Endodermal cell (in vitro differentiated cells): ENCODE measurements at places on chromosomes 4 and X. TPM values are rescaled to one million over a fixed set of nuclear protein-coding genes. Genes with fewer than 3 reads are reported as not detected.

Gene SLC10A4
- total RNA-seq: 1.8 and 2.0 TPM in 2 replicates

Gene MAGEA10
- not detected in 3 replicates for total RNA-seq

Gene RNF128
- 0.43 and 0.48 TPM in 2 replicates for total RNA-seq

Gene GRPEL1
- total RNA-seq: 18.5 to 53.9 TPM (median 19.0 TPM) in 3 replicates

Gene PPARGC1A
- 10.2 to 13.9 TPM (median 13.4 TPM) in 3 replicates for total RNA-seq

Gene ADH6
- not detected in 2 replicates for total RNA-seq

DNA sequence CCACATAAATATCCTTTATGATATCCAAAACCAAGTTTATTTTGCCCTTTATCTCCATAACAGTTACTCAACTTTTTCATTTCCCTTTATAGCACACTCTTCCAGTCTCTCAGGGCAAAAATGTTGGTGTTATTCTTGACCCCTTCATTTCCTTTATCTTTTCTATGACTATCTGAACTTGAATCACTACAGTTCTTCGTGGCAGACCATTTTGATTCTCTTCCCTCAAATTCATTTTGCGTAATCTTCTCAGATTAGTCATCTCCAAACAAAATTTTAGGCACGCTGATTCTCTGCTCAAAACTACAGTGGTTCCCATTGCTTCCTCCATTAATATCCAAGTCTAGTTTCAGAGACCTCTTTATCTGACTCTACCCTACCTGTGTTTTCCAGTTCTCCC, 26.1 kb downstream of the RUFY3 start:
- no peak for DNase-seq

DNA sequence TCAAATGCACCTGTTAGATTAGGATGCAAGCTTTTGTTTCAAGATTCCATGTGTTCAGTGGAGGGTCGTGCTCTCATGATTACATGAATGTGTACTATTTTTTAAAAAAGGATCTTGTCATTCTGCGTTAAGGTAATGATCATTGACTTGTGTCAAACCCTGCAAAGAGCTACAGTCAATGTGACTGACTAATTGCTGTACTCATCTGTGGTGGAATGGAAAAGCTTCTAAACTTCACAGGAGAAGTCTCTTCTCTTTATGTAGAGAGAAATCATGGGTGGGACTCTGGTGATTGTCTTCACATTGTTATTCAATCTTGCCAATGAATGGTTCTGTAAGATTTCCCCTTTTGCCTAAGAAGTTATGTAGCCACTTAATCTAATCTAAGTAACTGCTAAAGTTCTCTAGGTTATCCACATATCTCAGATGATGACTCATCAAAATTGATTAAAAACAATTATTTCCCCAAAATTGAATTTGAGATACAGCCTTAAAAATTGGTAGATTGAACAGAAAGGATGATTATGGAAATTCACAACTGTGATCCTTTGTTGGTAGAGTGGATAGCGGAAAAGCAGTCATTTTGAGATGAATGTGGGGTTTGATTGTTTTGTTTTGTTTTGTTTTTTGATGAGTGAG, 6.7 kb downstream of the MAGEE1 start:
- DNase-seq: no peak

- no peak for DNase-seq
Measured at GRCh38 chr4:82851885-82852750, 38.8 kb downstream of the SEC31A start.

DNA sequence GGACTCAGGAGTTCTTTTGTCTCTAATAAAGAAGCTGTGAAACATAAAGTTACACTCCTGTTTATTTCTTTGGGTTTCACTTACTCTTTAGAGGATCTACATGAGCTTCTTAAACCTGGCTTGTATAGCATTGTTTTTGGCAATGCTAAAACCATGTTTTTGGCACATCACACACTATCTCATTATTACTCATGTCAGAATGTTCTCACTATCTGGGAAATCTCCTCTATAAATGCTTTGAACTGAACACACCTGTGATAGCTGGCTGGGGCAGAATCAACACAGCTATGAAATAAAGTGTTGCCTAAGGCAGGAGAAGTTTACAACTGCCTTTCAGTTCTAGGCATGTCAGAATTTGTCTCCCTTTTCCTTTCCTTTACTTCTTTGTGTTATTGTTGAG, 52.6 kb downstream of the SULT1B1 start:
- DNase-seq: no peak

DNA sequence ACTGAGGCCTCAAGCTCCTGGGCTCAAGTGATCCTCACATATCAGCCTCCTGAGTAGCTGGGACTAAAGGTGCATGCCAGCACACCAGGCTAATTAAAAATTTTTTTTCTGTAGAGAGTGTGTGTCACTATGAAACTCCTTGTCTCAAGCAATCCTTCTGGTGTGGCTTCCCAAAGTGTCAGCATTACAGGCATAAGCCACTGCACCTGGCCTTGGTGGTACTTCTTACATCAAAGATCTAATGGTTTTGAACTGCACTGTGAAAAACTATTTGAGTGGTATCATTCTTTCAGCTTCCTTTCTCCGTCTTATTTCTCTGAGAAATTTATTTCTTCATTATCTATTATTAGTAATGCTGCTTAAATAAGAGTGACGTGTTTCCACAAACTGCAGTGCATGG, 98.5 kb downstream of the UNC5C start:
- DNase-seq: no peak

GRCh38 chr4:111174331-111174730, 551.5 kb upstream of the PITX2 start:
- no peak for DNase-seq

DNA sequence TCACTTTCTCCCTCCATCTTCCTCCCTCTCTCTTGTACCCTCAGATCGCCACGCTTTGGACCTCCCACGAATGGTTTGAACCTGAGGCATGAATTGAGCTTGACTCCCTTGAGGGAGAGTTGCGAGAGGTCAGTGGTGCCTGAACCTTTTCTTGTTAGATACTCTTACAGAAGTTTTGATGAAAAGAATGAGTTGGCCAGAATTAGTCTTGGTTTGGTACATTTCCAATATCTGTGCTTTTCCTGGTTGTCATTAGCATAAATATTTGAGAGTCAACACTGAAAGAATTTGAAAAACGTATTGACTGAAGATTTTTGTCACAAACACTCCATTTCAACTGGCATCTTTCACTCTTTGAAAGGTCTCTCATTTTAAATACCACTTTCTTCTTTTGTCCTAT, 510.6 kb upstream of the DIPK2B start:
- no peak for DNase-seq

DNA sequence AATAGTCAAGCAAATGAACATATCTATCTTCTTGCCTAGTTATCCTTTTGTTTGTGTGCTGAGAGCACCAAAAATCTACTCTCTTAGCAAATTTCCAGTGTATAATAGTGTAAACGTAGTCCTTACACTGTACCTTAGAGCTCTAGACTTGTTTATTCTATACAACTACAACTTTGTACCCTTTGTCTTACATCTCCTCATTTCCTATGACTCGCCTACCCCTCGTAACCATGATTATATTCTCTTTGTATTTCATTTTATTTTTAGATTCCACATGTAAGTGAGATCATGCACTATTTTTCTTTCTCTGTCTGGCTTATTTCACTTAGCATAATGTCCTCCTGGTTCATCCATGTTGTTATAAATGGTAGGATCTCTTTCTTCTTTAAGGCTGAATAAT, 37.6 kb downstream of the MAGEB5 start:
- DNase-seq: no peak

DNA sequence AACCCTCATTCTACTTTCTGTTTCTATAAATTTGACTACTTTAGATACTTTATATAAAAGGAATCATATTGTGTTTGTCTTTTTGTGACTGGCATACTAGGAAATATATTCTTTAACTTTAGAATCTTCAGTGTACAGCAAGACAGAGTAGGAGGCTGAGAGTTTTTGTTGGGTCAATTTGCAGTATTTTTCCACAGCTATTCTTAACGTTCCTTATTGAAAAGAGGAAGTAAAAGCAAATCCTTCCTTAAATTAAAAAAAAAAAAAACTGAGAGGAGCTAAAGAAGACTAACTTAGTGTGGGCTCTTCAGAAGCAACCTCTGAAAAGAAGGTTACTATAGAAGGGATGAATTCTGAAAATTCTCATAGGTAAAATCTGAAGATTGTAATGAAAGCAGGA, 1194.6 kb downstream of the ADGRL3 start:
- no peak for DNase-seq

DNA sequence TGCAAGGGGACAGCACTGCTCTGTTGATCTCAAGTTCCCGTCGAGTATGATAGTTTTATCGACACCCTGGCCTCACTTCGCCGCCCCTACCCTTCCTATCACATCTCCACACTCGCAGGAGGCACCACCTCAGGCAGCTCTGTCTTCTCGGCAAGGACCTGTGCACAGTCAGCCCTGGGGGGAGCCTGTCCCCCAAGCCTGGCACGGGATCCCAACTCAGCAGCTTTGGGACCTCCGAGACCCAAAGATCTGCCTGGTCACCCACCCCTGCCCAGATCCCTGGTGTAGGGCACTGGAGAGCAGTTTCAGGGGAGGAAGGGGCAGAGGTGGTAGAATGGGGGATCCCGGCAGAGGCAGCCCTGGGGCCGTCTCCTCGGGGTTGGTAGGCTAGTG, 18.0 kb upstream of the UBA1 start:
- DNase-seq: no peak

- no peak for DNase-seq
Measured at GRCh38 chr4:168433571-168433970, 46.7 kb downstream of the DDX60L start.

DNA sequence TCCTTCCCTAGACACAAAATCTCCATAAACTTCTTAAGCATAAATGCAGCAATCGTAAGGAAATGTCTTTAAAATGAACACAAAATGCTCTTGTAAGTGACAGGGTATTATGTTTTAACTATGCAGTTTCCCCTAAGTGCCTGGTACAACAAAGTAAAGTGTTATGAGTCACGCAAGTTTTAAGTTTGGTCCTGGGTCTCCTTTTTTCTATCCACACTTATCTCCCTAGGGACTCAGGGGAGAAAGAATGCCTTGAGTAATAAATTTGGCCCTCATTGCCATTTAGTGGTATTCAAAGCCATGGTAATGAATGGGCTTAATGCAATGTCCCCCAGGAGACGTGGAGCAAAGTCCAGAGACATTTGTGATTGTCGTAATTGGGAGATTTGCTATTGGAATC, 149.1 kb downstream of the MAGEB17 start:
- DNase-seq: no peak

GRCh38 chr4:109701566-109702410, 1.5 kb downstream of the CASP6 start:
- peak; percentile 73 for DNase-seq

GRCh38 chr4:89416960-89417359, 109.4 kb upstream of the GPRIN3 start:
- no peak for DNase-seq

GRCh38 chr4:183139972-183140570, 41.0 kb downstream of the WWC2 start:
- no peak for DNase-seq

DNA sequence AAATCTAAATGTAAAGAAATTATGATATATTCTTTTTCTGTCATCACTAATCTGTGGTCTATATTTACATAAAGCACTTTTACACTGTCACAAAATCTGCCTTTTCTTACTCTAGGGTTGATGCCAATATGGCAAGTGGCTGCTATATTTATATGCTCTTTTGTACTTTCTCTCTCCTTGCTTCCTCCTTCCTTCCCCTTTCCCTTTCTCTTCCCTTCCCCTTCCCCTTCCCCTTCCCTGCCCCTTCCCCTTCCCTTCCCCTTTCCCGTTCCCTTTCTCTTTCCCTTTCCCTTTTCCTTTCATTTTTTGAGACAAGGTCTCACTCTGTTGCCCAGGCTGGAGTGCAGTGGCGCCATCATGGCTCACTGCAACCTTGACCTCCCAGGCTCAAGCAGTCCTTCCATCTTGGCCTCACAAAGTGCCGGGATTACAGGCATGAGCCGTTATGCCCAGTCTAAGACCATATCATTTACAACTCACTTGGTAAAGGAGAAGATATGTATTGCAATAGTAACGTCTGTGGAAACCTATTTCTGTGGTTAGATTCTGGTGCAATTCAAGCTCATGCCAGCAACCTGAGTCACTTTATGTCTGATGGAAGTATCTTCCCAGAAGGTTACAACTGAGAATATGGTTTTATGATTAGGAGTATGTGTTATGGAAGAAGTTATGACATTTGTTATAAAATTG, 13.9 kb upstream of the PLAC8 start:
- no peak for DNase-seq

DNA sequence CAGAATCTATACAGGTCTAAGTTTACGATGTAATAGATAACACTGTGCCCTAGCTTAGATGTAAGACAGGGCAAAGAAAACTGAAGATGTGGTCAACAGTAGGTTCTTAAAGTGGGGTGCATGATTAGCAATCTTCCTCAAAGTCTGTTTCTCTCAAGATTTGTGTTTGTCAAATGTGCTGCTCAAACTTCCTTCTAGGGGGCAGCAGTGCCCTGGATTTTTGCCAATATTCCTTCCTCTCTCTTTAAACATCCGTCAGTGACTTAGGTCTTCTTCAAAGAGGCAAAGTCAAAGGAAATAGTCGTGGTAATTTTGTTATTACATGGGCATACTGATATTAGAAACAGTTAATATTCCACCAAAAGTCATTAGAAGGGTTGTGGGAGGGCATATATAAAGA, 4.2 kb upstream of the PDHA2 start:
- peak; percentile 69 for DNase-seq

DNA sequence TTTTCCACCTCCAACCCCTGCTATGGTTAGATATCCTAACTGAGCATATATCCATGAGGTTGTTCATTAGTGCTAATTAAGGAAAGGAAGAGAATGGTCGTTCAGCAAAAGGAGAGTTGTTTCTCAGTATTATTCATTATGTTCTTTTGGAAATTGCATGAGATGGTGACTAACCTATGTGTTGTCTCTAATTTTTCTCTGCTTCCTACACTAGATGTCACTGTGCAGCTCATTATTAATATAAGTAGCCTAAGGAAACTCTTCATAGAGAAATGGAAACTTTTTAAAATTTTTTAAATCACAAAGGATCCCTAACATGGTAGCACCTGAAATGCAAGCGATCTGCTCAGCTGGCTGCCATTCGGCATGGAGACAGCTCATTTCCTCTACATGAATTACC, 67.7 kb upstream of the FAM9A start:
- DNase-seq: no peak

- DNase-seq: no peak
Measured at GRCh38 chr4:74661427-74662201, 132.7 kb downstream of the BTC start.

DNA sequence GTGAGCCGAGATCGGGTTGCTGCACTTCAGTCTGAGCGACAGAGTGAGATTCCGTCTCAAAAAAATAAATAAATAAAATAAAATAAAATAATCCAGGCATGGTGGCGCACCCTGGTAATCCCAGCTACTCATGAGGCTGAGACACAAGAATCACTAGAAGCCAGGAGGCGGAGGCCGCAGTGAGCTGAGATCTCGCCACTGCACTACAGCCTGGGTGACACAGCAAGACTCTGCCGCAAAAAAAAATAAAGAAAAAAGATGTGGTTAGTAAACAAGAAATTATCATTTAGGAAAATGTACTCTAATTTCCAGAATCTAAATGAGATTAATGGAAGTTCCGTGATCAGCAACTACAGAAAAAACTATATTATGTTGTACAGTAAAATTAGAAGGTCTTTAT, 14.5 kb upstream of the LRBA start:
- DNase-seq: peak; percentile 6
